NCI-H2107 (cell line): ENCODE measurements at places on chromosomes 2 and 18.

DNA sequence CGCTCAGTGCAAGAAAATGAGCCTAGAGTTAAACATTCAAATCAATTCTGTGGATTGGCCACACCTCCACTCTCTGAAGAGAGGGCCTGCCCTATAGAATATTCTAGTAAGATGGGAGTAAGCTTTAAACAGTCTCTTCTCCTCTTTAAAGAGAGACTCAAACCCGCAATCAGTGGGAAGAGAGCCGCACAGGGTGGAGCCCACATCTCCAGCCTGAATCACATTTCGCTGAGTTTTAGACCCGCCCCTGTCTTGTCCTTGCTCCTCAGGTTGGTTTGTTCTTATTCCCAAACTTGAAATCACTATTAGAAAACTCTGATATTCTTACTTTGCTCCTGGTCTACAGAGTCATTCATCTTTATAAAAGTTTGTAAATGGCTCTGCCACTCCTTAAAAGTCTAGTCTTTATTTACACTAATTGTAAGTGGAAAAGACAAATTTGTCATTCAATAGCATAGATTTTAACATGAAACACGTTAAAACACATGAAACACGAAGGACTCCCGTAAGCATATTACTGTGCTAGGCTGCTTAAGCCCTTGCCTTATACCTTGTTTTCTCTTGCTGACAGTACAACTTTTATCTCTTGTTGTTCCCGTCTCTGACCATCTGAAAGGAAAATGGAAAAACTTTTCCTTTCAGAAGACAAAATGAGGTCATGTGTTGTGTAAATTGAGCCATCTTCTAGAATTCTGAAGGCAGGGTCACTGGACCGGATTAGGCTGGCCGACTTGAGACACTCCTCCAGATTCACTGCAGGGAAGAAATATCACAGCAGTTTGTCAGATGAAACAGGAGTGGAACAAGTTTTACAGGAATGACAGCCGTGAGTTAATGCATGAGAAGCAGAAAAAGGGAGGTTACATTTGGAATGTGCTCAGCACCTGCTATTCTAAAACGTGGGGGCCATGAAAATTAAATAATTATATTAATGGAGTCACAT is 5.6 kb downstream of the DSC1 start:
- DNase-seq, result no peak

DNA sequence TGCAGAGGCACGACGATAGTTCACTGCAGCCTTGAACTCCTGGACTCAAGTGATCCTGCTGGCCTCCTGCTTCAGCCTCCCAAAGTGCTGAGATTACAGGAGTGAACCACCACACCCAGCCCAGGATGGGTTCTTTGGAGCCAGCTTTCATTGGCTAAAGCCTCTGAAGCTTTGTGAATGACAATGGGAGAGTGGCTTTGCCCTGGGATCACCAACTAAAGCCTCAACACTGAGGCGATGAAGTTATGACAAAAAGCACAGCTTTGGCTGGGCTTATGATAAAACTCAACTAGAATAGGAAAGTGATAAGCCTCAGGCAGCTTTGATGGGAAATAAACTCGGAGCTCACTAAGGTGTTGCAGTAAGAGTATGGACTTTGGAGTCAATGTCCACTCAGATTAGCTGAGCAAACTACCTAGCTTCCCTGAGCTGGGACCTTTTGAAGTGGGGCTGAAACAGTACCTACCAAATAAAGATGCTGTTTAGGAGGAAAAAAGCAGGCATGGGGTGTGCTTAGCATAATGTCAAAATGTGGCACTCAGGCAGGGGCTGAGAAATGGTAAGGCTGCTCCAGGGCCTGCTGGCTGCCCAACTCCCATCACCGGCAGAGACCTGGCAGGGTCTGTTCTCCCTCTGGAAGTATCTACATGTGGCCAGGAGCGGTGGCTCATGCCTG is 4.3 kb downstream of the TMEM127 start:
- no peak for DNase-seq

- DNase-seq, result no peak
Observed at GRCh38 chr18:66994790-66995189, 390.9 kb upstream of the CDH19 start.

DNA sequence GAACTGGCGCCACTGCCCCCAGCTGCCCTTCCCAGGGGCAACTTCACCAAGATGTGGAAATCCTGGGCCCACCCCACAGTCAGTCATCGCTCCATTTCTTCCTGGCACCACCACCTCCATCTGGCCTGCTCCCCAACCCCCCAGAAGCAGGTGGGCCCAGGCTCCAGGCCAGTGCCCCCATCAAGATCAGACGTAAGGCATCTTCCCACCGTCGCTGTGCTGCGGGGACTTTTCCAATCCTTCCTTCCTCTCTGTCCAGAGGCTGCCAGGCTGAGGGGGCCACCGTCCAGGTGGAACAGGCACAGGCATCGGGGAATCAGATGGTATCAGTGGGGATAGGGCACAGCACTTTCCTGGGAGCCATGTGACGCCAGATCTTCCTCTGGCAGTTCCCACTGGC is 8.1 kb downstream of the PRLH start:
- no peak for DNase-seq

- no peak for DNase-seq
Observed at GRCh38 chr2:152618193-152618564, 99.1 kb downstream of the PRPF40A start.

GRCh38 chr2:102120701-102121159 is 21.8 kb upstream of the IL1R1 start:
- no peak for DNase-seq
